Naive B cell (primary cell): ENCODE measurements at places on chromosomes 16 and 17.

- no peak for DNase-seq
These were observed 352.6 kb downstream of the SEC14L1 start for GRCh38 chr17:77493238-77493820.

DNA sequence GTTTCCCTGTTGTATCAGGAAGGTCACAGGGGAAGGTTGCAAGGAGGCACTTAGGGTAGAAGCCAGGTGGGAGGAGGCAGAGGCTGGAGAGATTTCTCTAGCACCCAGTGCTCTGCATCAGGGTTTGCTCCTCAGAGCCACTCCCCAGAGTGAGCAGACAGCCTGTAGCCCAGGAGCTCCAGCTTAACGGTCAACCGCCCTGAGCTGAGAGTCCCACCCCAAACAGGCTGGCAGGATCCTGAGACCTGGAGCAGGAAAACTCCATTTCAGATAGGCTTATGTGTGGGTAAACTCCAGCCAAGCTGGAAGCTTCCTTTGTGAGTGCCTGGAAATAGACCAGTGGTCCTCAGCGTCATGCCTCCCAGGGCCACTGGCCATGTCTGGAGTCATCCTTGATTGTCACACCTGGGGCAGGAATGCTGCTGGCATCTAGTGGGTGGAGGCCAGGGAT is 37.9 kb downstream of the MPRIP start:
- DNase-seq = no peak

GRCh38 chr17:27940503-27941428 is 47.6 kb upstream of the LYRM9 start:
- no peak for DNase-seq

GRCh38 chr17:38724337-38724988 is 5.7 kb upstream of the CISD3 start:
- DNase-seq = no peak

DNA sequence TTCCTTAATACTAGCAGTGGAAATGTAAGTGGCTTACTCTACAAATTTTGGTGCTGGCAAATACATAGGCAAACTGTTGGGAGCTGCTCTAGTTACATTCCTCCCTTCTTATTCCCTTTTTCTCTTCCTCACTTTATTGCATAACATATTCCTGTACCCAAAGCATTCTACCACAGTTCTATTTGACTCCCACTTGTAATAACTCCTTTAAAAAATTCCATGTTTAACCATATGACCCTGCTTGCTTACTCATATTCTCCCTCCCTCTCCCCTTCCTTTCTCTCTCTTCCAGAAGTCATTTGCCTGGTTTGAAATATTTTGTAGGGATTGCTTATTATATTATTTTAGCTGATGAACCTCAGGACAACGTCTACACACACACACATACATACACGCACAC is 22.7 kb downstream of the NQO1 start:
- DNase-seq = no peak

DNA sequence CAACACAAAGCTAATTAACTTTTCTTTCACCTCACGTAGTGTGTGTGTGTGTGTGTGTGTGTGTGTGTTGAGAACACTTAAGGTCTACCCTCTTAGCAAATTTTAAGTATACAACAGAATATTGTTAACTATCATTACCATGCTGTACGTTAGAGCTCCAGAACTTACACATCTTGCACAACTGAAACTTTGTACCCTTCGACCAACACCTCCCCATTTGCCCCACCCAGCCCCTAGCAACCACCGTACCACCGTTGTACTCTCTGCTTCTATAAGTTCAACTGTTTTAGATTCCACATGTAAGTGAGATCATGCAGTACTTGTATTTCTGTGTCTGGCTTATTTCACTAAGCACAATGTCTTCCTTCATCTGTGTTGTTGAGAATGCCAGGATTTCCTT is 28.1 kb upstream of the MLYCD start:
- DNase-seq = no peak
